Adipocyte (in vitro differentiated cells): ENCODE measurements at places on chromosomes 3 and 15.

DNA sequence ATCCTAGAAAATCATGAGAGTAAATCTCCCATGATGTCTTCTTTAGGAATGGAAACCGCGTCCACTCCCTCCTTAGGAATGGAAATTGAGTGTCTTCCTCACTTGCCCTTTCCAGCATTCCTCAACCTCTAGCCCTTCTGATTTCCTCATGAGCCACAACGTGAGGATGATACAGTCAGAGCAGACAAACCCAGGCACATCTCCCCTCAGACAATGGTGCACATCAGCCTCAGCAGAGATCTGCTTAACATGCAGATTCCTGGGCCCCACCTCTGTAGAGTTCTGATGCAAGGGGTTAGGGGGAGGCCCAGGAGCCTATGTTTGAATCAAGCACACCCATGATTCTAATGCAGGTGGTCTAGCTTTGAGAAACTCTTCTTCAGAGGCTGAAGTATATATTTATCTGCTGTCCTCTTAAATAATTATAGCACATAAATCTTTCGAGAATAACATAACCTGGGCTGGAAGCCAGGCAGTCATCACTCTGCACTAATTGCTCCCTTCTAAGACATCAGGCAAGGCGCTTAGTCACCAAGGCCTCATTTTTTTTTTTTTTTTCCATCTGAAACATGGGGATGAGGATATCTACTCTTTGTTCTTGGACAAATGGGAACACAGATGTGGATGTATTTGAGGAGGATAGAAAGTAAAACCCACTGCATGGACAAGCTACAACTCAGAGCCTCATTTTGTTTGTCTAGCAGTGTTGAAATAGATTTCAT is 81.7 kb downstream of the PRICKLE2 start:
- peak; percentile 64 for DNase-seq

DNA sequence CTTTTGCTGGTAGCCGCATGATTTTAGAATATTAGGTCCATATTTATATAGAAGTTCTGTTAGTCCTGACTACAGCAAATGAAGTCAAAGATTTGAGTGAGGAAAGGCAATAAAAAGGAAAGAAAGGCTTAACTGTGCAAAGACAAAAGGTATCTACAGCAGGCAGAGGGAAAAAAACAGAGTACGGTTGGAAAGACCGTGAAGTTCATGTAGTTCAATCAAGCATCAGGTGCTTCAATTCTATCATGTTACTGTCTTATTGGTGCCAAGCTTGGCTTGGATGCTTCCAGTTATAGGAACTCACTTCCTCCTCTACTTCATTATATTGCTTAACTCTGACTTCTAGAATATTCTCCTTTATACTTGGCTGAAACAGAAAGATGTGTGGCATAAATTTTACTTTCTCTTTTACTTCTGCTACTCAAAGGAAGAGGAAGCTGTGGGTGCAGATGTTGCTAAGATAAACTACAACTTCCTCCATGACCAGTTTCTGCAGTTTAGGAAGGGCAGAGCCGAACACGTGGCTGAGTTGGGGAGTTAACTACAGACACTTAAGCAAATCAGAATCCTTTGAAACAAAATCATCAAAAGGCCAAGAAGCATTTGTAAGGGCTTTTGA is 72.6 kb upstream of the ZBED2 start:
- peak; percentile 36 for DNase-seq

DNA sequence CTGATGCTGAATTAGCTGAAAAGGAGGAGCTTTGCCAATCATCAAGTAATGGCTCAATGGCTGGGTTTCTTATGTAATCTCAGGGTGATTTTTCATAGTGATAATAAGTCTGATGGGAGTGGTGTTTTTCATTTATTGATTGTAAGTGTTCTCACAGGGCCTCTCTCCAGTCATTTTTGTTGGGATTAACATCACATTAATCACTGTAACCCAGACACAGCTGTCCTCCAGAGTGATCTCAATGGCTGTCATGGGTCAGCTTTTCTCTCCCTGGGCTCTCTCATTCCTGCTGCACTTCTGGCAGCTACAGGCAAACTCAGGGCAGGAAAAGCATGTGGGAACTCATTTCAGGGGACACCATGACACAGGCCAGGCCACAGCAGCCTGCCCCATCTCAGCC is 162.9 kb downstream of the LRTM1 start:
- DNase-seq = no peak

- no peak for DNase-seq
Observed at GRCh38 chr3:46406788-46407611, at the start of the genes CCR5AS and CCRL2. Gene CCR5AS (minus strand): TSS chr3:46407066. Gene CCRL2 (plus strand): TSS chr3:46407259. CDS start chr3:46408080, 821 bp downstream.

DNA sequence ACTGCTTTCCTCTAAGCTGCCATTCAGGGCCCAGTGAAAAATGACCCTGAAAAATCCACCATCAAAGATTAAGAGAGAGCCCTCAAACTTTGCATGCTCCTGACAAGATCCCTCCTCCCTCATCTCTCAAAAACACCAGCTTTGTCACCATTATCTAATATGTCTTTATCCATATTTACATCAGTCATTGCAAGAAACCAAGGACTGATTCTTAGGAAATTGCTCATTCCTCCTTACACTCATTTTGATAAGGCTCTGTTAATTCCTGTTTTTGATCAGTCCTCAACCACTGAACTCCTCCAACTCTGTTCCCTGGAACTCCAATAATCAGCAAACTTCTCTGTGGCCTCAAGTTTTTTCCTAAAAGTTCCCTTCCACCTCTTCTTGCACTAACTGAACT is 51.8 kb downstream of the CD200 start:
- no peak for DNase-seq

DNA sequence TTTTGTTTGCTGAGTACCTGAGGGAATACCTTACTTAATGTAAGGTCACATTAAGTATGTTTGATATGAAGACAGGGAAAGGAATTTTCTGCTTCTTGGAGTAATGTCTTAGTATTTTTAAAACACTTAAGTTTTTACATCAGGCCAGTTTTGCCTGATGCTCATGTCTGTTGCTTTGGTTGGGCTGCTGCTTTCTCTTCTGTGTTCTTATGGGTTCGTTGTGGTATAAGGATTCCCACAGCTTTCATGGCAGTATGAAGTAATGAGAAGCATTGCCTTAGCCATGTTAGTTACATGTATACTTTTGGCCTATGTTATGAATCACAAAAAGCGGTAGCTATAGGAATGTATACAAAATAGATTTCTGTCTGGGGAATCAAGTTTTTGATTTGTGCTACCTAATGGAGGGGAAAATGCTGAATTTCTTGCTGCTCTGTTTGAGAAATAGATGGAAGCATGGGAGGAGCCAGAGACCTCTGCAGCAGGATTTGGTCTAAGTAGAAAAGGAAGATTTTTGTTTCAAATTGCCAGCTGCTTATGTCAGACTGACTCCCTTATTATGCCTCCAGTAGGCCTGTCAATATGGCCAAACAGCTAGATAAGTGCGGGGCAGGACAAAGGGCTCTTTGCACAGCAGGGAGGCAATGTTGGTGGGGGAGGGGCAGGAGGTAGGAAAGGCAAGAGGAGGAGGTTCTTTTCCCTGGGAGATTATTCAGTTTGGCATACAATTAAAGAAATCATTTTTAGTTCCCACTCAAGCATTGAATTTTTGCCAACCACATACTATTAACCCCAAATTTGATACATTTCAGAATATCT is 5.2 kb downstream of the SETD5 start:
- DNase-seq = peak; percentile 49

DNA sequence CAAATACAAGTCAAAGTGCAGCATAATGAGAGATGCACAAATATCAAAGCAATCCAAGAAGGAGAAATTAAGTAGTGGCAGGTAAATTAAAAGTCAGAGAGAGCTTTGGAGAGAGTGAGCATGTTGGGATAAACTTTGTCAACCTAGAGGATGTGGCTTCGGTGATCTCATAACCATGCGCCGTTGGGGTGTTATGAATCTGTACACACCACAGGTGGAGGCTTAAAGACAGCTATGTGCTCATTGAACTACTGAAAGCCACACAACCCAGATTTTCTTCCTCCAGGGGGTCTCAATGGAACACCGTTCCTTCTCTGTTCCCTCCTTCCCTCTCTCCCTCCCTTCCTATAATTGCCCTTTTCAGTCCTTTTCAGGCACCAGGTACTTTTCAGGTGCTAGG is 52.0 kb downstream of the SUCNR1 start:
- DNase-seq = no peak

DNA sequence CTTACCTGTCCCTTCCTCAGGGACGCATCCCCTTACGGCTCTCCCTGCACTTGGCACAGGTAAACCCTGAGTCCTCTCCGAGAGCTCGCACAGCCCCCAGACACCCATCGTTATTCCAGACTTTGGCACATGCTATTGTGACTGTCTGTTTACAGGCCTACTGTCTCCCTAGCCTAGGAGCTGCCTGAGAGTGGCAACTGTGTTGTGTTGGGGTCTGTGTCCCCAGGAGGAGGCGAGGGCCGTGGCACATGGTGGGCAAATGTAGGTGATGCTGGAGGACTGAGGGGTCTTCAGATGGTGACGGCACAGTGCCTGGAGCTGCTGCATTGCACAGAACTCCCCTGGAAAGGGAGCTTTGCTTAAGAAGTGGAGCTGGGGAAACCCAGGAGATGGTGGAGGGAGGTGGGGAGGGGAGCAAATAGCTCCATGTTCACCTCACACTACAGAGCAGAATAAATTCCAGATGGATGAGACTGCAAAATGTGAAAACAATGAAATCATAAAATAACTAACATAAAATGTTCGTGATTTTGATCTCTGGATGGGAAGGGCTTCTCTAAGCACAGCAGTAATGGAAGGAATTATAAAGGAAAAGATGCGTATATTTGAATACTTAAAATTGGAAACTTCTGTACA is 96.5 kb downstream of the SMAD6 start:
- DNase-seq = peak; percentile 81

- DNase-seq = peak; percentile 76
Observed at GRCh38 chr3:42651248-42652091, 2.0 kb upstream of the ZBTB47 start.

DNA sequence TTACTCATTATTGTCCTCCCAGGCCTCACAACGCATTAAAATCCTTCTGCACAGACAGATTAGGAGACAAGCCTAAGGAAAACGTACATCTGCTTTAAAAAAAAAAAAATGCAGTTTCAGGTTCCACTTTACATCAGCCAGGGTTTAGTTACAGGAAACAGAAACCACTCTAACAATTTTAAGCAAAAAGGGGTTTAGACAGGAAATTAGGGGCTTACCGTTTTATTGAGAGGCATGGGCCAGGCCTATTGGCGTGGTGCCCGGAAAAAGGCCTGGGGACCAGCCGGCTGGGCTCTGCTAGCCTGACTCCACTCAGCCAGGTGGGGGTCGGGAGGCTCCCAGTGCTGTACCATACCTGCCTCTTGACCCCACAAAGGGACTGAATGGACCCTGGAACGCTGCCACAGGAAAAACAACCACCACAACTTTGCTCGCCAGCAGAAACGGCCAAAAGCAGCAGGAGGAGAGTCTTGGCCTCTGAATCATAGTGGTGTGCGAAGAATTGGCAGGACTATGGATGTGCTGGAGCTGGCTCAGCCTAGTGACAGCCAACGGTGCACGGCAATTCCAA is 124.3 kb downstream of the CHSY1 start:
- DNase-seq = peak; percentile 91

GRCh38 chr15:78684657-78685056 is 43.6 kb upstream of the CHRNB4 start:
- no peak for DNase-seq

DNA sequence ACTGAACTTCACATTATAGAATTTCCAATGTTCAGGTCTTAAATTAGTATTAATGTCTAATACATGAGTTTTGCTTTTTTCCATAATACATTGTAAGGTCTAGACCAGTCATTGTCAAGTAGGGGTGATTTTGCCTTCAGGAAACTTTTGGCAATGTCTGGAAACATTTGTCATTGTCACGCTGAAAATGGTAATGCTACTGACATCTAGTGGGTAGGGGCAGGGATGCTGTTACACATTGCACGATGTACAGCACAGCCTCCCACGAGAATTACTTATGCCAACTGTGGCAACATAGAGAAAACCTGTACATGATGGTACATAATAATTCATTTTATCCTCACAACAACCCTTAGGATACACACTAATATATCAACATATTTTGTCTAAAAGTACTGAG is 384.1 kb downstream of the CADM2 start:
- DNase-seq = no peak

GRCh38 chr15:38876211-38876610 is 311.6 kb upstream of the RASGRP1 start:
- DNase-seq = peak; percentile 61

GRCh38 chr3:107106316-107106715 is 270.9 kb upstream of the CCDC54 start:
- peak; percentile 20 for DNase-seq

DNA sequence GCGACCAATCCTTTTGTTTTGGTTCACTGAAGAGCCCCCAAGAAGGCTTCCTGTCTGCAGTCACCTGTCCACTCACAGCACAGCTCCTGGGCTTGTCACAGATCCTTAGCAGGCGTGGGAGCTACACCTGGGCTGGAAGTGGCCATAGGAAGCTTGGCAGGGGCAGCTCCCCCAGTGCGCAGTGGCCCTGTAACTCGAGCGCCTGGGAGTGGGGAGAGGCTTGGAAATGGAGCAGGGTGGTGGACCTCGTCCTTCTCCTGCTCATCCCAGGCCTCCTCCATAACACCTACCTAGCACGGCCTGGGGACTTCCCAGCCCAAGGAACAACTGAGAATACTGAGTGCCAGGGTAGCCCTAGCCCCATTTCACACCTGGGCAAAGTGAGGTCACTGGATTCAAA is 19.3 kb upstream of the TGM5 start:
- DNase-seq = no peak

DNA sequence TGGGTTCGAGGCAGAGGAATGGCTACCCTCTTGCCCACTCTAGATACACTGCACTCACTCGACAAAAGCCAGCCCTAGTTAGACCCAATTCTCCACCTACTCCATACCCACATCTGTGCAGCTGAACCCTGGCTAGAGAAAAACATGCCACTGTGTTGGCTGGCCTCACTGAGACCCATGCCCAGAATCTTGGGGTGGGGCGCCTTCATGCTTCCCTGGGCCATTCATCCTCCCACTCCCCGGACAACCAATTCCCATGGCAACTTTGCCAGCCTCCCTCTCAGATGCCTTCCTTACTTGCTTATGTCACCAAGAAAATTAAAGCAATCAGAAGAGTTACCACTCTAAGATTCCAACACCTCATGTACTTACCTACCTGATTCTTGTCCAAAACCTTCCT is 9.2 kb upstream of the LIMD1 start:
- no peak for DNase-seq

DNA sequence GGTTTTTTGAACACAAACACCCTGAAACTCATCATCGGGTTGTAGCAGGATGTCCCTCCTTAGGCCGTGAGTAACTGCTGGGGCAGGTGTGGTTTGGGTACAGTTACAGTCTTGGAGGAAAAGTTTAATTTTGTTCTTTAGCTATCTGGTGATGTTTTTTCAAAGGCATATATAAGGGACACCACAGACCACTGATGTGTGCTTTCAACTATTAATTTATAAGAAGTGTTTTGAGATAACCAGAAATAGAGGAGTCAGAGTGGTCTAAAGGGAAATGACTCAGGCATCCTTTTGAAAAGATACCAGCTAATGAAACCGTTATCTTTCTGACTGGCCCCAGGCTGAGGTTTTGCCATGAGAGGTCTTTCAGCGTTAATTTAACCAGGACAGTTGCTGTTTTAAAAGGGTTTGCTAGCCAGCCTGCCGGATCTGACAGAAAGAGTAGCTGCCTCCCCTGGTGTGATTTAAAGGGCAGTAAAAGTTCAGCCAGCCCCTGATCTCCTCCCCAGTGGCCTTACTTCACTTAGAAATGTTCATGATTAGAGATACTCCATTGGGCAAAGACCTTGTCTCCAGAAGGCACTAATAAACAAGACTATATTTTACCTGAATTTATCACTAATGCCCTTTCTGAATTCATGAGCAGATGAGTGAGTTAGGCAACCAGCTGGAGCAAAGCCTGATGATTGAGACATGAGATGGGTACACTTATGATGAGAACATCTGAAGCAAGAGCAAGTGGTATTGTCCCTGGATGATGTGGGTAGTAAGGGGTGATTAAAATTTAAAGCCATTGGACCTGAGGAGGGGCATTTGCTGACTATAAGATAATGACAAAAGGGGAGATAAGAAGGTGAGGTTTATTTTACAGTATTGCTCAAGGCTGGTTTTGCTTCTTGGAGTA is 482.5 kb upstream of the TBL1XR1 start:
- DNase-seq = peak; percentile 41
